CD4-positive, alpha-beta T cell (primary cell): ENCODE measurements at places on chromosomes 11 and 22.

- no peak for DNase-seq
Observed at GRCh38 chr11:43404836-43405479, 46.2 kb downstream of the TTC17 start.

GRCh38 chr11:108751444-108751843 lies 86.6 kb downstream of the DDX10 start:
- DNase-seq: no peak

DNA sequence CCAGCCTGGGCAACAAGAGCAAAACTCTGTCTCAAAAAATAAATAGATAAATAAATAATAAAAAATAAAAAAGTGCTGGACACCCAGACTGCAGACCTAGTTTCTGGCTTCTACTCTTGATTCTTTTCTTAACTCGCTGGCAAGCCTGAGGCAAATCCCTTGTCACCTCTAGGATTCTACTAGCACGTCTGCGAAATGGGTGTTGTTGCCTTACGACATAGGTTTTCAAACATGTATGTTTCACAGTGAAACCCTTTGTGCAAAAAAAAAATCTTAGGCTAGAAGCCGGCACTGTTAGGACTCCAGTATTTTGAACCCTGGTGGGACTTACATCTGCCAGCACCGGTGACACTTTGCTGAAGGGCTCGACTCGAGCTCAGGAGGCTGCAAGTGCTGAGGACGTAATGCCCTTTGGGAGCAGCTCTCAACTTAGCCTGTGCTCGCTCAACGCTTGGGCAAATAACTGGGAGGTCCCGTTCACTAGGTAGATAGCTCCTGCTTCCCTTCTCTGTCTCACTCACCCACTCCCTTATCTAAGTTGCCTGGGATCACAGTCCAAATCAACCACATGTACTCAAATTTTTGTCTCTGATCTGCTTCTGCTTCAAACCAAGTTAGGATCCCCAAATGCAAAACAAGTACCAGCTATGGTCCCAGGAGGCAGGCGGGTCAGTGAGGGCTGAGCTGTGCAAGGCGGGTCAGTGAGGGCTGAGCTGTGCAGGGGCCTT lies 34.7 kb upstream of the MYH9 start:
- DNase-seq: no peak

DNA sequence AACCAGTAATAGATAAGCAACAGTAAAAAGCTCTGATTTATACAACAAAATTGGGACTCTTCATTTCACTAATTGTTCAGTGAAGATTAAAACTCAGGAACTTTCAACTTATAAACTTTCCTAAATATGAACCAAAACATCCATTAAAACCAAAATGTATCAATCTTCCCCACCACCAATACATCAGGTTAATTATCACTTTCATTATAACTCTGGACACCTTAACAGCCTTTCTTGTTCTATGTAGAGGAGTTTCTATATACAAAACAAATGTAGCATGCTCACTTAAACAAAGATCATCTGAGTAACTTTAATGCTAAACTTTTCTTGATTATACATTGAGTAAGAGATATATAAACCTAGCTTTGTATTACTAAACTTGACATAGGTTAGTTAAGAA lies 74.7 kb downstream of the ST14 start:
- DNase-seq: no peak

DNA sequence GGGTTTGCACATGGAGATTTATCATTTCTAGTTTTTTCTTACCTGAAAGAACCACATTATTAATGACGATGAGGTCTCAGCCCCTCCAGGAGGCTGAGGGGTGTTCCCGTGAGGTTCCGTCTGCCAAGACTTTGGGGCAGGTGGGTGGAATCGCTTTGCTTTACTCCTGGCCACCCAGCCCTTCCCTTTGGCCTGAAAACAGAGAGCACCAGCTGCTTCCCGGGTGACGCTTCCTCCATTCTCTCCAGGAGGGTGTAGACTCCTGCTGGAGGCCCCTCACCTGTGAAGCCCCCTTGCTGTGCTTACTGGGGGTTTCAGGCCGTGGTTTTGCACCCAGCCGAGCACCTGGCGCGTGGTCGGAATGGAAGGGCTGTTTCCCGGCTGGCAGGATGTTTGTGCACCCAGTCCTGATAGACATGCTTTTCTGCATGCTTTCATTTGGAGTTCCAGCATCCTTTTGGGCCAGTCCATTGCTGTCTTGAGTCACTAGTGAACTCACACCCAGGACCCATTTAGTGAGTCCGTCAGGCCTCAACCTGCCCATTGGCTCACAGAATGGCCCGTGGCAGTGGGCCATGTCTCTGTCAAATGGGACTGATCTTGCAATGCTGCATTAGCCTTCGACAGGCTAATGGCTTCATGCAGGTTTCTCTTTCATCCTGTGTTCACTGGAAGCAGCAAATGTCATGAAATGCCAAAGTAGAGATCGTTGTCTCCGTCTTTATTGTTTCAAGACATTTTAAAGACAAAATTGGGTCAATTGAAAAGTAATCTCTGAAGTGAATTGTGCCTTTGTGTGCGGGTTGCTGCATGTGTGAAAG lies 360.8 kb downstream of the TBC1D22A start:
- DNase-seq: no peak

DNA sequence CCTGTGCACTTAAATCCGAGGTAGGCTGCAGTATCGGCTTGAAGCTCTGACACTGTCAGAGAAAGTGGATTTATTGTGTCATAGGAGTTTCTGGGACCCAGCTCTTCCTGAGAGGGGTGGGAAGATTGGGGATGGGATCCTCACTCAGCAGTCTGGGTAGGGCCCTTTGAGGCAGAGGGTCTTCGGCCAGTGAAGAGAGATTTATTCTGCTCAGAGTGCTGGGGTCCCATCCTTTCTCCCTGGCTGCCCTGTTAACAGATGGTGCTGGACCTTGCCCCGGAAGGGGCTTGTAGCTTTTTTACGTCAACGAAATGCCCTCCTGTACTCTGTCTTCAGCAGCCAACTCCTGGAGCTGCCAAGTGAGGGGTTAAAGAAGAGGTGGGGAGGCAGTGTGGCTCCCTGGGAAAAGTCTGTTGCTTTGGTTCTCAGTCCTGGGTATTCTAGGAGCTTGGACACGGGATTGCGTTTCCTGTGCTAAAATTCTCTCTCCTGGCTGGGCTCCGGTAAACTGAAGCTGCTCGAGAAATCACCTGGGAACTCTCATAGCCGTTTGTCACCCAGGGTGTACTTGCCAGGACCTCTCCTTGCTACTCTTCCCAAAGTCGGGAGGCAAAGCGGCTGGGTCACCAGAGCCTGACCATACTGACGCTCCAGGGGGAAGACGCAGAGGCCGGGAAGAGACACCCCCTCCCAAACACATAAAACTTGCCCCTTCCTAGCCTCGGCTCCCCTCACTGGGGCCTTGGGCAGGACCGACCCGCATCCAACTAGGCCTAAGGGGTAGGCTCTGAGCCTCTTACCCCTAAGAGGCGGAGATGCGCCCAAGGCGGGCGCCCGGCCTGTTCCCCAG lies 806 bp upstream of the SMDT1 start:
- no peak for DNase-seq

DNA sequence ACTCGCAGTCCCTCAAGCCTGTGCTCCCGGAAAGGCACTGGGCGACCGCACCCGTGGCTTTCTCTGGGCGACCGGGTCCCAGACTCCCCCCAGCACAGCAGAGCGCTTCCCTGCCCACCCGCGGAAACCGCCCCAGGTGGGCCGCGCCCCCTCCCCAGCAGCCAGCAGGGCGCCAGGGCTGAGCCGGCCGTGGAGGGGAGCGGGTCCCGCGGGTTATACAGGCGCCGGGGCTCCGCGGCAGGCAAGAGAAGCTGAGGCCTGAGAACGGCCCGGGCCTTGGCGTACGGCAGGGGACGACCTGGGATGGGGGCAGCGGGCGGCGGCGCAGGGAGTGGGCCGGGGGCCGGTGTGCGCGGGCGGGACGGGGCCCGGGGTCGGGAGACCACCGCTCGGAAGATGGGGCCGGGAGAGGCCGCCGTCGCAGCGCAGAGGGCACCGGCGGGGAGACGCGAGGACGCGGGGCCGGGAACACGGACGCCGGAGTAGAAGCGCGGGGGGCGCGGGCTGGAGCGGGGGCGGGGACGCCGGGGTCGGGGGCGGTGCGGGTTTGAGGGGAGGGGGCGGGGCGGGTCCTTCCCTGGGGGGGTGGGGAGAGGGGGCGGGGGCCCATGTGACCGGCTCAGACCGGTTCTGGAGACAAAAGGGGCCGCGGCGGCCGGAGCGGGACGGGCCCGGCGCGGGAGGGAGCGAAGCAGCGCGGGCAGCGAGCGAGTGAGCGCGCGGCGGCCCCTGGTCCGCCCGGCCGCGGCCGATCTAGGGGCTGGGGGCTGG lies at the start of gene MDK:
TSS of gene MDK (plus strand) at position 622 of the 771 bp plus-strand sequence. CDS start 389 bp downstream, outside the sequence.
- no peak for DNase-seq

GRCh38 chr11:78312712-78313111 lies 104.9 kb downstream of the GAB2 start:
- DNase-seq: no peak

- DNase-seq: no peak
Observed at GRCh38 chr11:116614306-116615210, 158.2 kb downstream of the BUD13 start.

GRCh38 chr11:22454461-22455090 lies 116.4 kb downstream of the SLC17A6 start:
- DNase-seq: no peak

DNA sequence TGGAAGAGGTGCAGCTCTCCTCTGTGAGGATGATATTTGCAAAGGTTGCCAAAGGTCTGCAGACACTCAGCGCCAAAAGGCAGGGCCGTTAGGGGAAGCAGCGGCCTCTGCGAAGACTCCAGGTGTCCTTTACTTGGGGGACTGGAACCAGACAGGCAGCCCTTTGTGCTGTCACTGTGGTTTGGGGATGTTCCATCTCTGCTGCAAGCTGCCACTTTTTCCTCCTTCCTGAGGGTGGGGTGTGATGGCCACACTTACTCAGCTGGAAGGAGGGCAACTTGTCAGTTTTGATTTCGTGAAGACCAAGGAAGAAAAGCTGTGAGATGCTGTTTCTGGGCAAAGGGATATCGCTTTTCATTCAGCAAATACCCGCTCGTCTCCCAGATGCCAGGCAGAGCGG lies 96.5 kb upstream of the PRR5 start:
- no peak for DNase-seq

DNA sequence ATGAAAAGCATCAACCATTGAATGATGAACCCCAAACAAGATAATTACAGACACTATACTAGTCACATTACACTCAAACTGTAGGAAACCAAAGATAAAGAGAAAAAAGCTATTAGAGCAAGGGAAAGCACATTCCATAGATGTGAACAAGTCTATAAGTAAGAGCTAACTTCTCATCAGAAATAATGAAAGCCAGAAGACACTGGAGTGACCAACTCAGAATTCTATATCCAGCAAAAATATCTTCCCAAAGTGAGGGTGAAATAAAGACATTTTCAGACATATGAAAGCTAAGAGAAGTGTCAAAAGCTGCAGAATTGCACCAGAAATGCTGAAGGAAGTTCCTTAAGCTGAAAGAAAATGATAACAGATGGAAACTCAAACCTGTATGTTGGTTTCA lies 17.3 kb downstream of the FCHSD2 start:
- no peak for DNase-seq

GRCh38 chr22:30044369-30044768 lies 35.9 kb upstream of the HORMAD2 start:
- DNase-seq: no peak
